IgD-negative memory B cell (primary cell): ENCODE measurements at places on chromosomes 7 and 10. TPM values are rescaled to one million over a fixed set of nuclear protein-coding genes. Genes with fewer than 3 reads are reported as not detected.

The PTN gene
- polyA plus RNA-seq: not detected

The SAP25 gene
- polyA plus RNA-seq: 0.73 TPM

The CPXM2 gene
- not detected for polyA plus RNA-seq

The CYP3A4 gene
- polyA plus RNA-seq: not detected

The SH2D4B gene
- polyA plus RNA-seq: not detected

The DGKI gene
- polyA plus RNA-seq: not detected

The TUBB8 gene
- 0.59 TPM for polyA plus RNA-seq

The CACNB2 gene
- 0.79 TPM for polyA plus RNA-seq

The SLC26A3 gene
- polyA plus RNA-seq: not detected

The LRGUK gene
- polyA plus RNA-seq: 0.08 TPM

The CCNY gene
- 8.3 TPM for polyA plus RNA-seq

The SRRM3 gene
- not detected for polyA plus RNA-seq

The PIK3AP1 gene
- 174 TPM for polyA plus RNA-seq

The SORCS1 gene
- polyA plus RNA-seq: not detected

The CALML5 gene
- polyA plus RNA-seq: not detected

The GHRHR gene
- polyA plus RNA-seq: not detected

The UCMA gene
- not detected for polyA plus RNA-seq

The VPS37D gene
- 0.39 TPM for polyA plus RNA-seq

The UNC5B gene
- not detected for polyA plus RNA-seq

The PRSS37 gene
- polyA plus RNA-seq: not detected

The C10orf53 gene
- not detected for polyA plus RNA-seq

The TTYH3 gene
- polyA plus RNA-seq: 2.0 TPM
